ENCODE measurements at places on chromosomes 2 and 18.

GRCh38 chr2:199830531-199830930 lies 20.5 kb downstream of the FTCDNL1 start:
- DNase-seq, result no peak

- DNase-seq, result no peak
Measured at GRCh38 chr2:132897111-132897510, 227.1 kb upstream of the LYPD1 start.

DNA sequence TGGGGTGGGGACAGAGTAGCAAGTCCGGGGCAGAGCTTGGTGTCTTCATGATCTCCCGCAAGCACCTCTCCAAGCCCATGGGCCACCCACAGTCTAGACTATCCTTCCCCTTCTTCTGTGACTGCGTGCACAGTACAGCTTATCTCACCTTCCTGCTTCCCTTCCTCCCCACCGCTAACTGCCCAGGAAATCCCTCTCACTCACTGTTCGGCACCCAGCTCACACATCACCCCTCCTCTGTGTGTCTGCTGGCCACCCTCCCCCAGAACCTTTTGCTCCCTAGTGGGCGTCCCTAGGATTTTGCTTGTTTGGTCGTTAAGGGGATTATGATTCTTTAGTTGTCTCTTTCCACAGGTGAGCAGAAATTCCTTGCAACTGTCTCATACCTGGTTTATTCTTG lies 31.5 kb upstream of the SMAD7 start:
- DNase-seq, result no peak

- peak; percentile 12 for DNase-seq
Measured at GRCh38 chr2:207734264-207734635, 22.8 kb downstream of the CCNYL1 start.

GRCh38 chr2:28678175-28678855 lies 73.3 kb upstream of the PPP1CB start:
- DNase-seq, result no peak

GRCh38 chr2:9137379-9138150 lies 69.0 kb upstream of the ASAP2 start:
- no peak for DNase-seq

DNA sequence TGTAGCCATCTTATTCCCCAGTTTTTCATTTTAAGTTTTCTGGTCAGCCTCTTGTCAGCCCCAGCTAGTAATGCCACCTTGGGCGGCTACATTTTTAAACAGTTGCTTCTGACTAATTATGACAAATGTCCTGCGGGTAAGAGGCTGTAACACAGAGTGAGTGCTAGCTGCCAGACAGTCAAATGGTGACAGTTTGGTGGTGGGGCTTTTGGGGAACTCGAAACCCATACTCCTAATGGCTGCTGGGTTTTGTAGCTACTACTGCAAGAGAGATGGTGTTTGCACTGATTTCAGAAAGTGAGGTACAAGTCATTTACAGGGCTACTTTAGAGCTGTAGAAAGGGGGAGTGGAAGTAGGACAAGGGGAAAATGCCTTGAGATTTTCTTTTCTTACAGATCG lies 48.2 kb downstream of the ZCCHC2 start:
- no peak for DNase-seq

- DNase-seq, result no peak
Measured at GRCh38 chr2:16281451-16282335, 341.3 kb downstream of the MYCN start.

GRCh38 chr2:240958366-240959213 lies 39.8 kb upstream of the SNED1 start:
- no peak for DNase-seq

- DNase-seq, result no peak
Measured at GRCh38 chr2:71680925-71681324, 227.6 kb downstream of the DYSF start.

- DNase-seq, result no peak
Measured at GRCh38 chr2:173291412-173291811, 63.3 kb upstream of the CDCA7 start.

DNA sequence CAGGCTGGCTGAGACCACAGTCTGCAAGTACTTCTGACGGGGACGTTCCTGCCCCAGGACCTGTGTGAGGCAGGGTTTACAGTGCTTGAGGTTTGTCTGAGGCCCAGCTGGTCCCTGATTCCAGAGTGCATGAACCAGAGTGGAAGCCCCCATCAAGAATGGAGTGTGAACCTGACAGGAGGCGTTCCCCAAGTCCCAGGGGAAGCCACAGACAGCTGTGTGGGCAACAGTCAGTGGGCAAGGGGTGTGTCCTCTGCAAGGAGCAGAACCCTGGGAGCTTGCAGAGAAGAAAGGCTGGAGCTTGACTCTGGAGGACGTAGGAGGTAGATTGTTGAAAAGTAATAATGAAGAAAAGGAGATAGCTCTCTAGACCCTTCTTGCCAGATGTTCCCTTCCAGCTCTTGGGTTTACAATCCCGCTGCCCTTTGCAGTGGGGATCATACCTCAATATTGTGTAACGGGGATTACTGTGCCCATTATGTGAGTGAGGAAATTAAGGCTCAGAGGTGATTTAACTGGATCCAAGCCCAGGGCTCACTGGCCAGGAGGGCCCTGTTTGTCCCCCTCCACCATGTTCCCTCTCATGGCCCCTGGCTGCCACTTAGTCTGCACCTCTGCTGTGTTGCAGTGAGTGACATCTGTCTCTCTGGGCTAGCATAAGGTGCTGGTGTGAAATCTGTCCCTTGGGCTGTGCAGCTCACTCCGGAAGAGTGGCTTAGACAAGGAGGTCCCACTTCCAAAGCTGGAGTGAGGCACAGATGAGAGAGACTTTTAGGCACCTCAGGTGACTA lies 6.2 kb downstream of the DBI start:
- no peak for DNase-seq

DNA sequence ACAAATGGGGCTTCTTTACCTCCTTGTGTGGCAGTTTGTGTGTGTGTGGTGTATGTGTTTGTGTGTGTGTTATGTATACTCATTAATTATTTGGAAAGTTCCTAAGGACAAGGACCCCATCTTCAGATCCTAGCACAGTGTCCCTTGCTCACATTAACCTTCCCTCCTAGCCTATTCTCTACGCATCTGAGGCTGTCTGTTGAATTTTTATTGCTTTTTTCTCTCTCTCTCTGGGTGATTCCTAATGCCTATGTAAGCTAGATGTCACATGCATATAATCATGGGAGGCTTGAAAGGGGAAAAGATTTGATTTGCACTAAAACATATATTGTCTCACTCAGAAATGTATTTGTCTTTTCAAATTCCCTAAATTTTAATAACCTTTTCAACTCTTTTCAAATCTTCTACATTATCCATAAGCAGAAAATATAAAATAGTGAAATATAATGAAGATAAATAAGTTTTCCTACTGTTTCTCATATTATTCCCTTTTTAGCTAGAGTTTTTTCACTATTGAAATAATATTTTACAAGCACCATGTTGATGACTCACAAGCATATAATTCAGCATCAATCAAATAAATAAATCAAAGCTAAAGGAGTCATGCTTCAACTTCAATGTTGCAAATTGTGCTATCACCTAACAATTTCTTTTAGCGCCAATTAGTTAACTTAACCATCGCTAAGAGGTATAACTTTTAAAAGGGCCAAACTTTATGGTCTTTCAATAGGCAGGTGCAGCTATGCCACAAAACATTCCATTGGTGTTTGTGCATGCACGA lies 199.0 kb upstream of the ERBB4 start:
- no peak for DNase-seq

GRCh38 chr2:160109939-160110673 lies 47.7 kb upstream of the PLA2R1 start:
- DNase-seq, result peak; percentile 7

GRCh38 chr2:37654419-37654818 lies 17.0 kb downstream of the CDC42EP3 start:
- no peak for DNase-seq

- DNase-seq, result no peak
Measured at GRCh38 chr2:219273937-219274336, 5.2 kb upstream of the DNAJB2 start.

GRCh38 chr2:230869914-230870543 lies 5.3 kb downstream of the ITM2C start:
- DNase-seq, result no peak

DNA sequence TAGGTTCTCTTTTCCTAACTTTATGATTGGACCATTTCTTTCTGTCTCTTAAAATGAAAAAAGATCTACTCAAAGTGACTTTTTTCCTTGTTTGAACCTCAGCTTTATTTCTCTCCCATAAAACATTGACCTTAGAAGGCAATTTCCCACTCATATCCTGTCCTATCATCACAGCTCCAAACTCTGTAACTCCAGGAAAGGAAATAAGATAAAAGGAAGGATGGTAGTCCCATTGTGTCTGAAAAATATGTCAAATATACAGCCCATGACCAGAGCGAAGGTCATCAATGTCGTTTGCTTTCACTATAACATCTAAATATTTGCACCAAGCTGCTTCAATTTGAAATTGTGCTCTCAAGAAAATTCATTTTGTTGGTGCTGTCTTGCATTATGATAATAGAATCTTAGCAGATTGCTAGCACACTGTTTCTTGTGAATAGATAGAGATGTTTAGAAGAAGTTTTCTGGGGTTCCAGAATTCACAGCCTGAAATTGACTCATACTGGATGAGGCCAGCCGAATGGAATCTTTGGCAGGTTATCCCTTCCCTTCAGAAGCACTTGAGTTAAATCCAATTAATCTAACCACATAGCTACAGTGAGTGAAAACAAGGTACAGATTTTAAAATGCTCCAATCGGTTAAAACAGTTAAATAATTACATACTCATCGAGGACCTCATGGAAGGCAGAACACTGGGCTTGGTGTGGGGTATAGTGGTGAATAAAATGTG lies 95.1 kb downstream of the CRIM1 start:
- DNase-seq, result no peak

GRCh38 chr2:214185546-214185945 lies 225.3 kb upstream of the VWC2L start:
- no peak for DNase-seq

- no peak for DNase-seq
Measured at GRCh38 chr18:10029711-10030110, 115.9 kb downstream of the VAPA start.

DNA sequence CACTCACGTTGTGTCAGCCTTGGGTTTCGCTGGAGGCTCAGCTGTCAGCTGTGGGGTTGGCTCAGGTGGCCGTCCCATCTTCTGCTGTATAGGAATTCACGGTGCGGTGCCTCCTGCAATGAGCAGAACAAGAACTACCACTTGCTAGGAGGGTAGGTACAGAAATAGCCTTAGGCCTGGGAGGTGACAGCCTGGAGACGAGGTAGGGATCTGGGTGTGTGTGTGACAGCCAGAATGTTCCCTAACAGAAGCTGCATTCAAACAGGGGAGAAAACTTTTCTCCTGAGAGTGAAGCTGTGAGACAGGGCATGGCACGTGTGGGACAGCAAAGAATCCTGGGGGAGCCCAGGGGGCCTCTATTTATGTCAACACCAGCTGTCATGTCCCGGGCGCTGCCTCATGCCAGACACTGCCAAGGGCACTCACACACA lies 8.4 kb upstream of the MAL start:
- no peak for DNase-seq

GRCh38 chr2:236819275-236820002 lies 249.8 kb downstream of the ACKR3 start:
- DNase-seq, result no peak

DNA sequence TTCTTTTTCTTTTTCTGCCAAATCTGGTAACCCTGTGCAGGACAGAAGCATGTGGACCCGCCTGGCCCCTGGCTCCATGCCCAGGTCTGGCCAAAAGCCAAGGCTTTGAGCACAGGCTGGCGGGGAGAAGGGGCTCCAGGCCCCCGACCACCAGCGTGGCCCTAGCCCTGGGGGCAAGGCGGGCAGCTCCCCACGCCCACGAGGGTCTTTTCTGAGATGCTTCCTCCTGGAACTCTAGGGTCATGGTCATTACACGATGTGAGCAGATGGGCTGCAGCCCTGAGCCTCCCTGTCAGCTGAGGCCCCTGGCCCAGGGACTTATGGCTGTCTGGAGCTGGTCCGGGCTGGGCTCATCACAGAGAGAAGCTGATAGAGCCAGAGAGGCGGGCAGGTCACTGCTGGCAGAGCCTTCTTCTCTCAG lies 5.7 kb upstream of the OTOS start:
- no peak for DNase-seq

DNA sequence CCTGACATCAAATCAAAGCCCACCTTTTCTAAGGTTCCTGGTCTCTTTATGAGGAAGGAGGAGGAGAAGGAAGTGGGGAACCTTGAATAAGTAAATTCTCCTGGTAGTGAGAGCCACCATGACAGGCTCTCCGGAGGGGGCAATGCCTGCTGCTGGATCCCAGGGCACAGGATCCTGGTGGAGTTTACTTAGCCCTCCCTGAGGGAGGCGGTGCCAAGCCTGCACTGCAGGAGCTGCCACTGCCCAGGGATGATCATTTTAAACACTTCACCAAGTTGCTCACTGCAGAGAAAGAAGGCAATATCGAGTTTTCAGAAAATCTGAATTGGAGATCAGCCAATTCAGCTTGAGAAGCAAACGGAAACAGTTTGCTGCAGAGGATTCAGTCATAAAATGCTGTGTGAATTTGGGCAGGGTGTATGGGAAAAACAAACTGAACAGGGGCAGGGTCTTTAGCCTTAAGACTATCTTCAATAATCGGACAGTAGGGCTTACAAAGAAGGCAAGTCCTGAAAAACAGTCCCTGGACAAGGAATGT lies 200.7 kb downstream of the RAD51AP2 start:
- DNase-seq, result no peak

GRCh38 chr18:51255693-51256092 lies 58.2 kb upstream of the MEX3C start:
- DNase-seq, result no peak

DNA sequence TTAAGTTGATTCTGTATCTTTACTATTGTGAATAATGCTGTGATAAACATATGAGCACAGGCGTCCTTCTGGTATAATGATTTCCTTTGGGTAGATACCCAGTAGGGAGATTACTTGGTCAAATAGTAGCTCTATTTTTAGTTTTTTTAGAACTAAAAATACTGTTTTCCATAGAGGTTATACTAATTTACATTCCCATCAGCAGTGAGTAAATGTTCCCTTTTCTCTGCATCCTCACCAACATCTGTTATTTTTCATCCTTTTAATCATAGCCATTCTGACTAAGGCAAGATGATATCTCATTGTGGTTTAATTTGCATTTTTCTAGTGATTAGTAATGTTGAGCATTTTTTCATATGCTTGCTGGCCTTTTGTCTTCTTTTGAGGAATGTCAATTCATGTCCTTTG lies 35.1 kb downstream of the PMS1 start:
- DNase-seq, result no peak
